ENCODE measurements at places on chromosomes 4 and X.

GRCh38 chrX:10240918-10241317 lies 84.1 kb downstream of the CLCN4 start:
- DNase-seq: no peak

DNA sequence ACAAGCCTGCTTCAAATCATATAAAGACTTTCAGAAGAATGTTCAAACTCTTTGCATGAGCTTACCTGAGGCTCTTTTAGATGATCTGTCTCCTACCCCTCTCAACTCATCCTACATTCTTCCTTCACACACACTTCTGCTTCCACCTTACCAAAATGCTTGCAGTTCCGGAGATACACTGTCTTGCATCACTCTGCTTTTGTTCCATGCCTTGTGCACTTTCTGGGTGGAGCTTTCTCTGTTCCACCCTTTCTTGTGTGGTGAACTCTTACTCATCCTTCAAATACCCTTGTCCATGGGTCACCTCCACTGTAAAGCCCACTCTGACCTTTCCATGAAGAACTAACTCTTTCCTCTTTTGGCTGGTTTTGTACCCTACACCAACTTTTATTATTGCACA lies 18.4 kb upstream of the MGST2 start:
- no peak for DNase-seq

GRCh38 chr4:122946142-122946541 lies 23.7 kb upstream of the NUDT6 start:
- no peak for DNase-seq

- peak; percentile 66 for DNase-seq
Observed at GRCh38 chr4:2413821-2414610, 4.4 kb downstream of the ZFYVE28 start.

DNA sequence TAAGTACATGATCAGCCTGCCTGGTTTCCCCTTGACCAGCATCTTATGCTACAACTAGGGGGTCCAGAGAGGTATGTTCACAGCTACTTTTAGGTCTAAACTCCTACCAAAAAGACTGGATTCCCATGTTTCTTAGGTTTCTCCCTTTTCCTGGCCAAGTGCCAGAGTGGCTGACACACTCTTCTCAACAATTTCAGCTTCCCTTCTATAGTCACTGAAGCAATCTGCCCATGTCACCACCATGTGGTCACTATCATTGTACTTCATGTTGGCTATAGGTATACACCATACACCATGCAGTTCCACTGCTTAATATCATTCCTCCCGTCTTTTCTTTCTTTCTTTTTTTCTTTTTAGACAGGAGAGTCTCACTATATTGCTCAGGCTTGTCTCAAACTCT lies 66.9 kb downstream of the KLHL13 start:
- no peak for DNase-seq

- no peak for DNase-seq
Observed at GRCh38 chr4:110533940-110534339, 58.0 kb downstream of the ENPEP start.

GRCh38 chrX:151416579-151416978 lies 19.6 kb downstream of the VMA21 start:
- DNase-seq: no peak

GRCh38 chrX:125846271-125846670 lies 319.8 kb downstream of the DCAF12L2 start:
- DNase-seq: no peak

GRCh38 chr4:84568496-84568895 lies 14.4 kb upstream of the CDS1 start:
- DNase-seq: no peak

GRCh38 chr4:56026596-56026995 lies 77.9 kb downstream of the CEP135 start:
- no peak for DNase-seq

DNA sequence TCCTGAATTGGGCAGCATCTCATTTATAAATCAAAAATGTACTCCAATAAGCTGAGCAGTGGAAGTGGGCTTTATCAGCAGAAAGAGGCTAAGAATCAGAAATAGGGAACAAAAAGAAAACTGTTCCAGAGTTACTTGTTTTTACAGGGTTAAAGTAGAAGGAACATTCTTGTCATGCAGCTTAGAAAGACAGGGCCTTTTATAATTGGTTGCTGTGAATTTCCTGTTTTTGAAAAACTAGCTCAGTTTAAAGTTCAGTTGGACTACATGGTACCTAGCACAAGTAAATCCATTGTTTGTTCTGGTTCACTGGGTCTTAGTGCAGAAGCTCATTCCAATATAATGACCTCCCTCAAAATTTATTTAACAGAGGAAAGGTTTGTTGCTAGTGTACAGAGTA lies 200.8 kb downstream of the GRIA2 start:
- no peak for DNase-seq

DNA sequence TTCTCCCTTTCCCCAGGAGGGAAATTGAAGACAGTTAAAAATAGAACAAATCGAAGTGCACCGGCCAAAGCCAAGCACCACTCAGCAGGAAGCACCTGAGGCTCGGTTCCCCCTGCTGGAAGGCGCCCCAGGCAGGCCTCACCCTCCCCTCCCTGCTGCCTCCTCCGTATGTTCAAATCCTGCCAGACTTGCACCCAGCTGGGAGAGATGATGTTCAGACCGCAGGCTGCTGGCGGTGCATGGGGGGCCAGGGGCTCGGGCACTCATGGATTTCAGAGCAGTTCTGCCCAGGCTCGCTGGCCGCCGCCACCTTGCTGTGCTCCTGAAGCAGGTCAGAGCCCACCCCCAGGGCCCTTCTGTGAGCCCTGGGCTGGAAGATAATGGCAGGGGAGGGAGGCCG lies 91.4 kb downstream of the DCTD start:
- DNase-seq: no peak

DNA sequence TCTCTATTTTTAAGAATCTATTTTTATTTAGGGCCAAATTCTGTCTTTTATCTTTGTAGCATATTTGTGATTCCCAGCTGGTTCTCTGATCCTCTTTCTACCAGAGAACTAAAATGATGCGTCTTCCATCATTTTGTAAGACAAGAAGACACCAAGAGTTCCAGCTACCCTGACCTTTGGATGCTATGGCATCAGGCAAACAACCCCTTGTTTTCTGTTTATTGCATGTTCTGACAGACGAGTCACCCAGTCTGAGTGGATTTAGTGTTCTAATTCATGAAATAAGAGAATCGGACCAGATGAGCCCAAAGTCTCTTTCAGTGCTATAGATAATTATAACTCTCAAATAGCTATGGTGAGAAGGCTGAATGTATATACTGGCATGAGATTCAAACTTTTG lies 69.7 kb downstream of the ZFYVE28 start:
- DNase-seq: no peak

DNA sequence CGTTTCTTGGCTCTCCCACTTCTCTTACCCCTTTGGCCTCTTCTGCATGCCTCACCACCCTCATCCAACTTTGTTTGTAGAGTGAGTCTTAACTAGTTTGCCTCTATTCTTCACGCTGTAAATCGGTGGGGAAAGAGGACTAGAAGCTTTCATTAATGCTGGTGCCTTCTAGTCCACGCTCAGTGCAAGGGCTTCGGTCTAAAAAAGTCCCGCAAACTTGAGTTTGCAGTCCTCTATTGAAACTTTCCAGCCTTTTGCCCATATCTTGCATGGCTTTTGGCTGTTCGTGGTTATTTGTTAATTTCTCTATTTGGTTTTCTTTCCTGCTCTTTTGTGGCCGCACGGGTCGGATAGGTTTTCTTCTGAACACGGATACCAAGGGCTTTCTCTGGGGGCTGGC lies 868 bp downstream of the DACH2 start:
- DNase-seq: no peak

DNA sequence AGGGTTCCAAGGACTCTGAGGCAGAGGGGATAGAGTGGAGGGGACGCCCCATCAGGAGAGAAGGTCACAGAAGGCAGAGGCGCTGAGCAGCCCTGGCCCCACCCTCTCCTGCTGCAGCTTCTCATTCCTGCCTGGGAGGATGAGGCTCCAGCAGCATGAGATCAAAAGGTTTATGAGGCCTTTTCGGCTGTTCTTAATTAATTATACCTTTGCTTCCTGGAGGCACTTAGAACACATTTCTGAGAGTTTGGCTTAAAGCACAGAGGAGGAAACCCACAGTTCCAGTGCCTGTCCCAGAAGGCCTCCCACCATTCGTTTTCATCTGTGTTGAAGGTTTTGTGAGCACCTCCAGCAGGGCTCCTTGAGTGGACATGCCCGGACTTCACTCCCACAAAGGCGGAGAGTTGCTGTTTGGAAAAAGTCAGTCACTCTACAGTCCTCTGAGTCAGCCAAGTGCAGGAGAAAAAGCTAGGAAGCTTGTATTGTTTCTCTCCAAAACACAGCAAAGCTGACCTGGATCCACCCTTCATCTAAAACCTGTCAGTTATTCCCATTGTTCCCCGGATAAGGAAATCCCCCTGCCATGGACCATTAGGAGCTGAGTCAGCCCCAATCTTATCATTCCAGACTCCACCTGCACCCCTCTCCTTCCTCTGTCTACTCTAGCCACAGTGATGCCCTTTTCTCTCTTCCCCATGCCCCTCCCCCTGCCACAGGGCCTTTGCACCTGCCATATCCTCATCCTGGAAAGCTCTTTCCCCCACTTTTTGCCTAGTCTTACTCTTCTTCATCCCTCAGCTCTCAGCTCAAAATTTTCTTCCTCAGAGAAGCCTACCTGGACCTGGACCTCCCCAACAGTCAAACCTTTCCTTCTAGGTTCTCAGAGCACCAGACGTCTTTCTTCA lies 276.8 kb downstream of the FBXW7 start:
- DNase-seq: no peak

- no peak for DNase-seq
Observed at GRCh38 chr4:76709772-76710090, 188.2 kb downstream of the SOWAHB start.

DNA sequence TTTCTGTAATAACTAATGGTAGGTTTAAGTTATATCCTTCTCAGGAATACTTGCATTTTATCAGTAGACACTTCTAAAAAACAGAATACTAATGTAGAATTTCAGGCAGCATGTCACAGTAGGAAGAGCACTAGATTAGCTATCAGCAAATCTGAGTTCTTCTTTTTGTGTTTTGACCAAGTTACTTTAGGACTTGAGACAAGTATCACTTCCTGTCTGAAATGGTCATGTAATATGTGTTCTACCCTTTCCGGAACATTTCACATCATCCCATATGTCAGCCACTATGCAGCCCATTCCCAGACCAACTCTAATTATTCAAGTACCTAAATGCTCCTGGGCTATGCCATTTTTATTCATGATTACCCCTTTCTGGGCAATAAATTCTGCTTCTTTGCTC lies 401.8 kb upstream of the RPS6KA3 start:
- no peak for DNase-seq

DNA sequence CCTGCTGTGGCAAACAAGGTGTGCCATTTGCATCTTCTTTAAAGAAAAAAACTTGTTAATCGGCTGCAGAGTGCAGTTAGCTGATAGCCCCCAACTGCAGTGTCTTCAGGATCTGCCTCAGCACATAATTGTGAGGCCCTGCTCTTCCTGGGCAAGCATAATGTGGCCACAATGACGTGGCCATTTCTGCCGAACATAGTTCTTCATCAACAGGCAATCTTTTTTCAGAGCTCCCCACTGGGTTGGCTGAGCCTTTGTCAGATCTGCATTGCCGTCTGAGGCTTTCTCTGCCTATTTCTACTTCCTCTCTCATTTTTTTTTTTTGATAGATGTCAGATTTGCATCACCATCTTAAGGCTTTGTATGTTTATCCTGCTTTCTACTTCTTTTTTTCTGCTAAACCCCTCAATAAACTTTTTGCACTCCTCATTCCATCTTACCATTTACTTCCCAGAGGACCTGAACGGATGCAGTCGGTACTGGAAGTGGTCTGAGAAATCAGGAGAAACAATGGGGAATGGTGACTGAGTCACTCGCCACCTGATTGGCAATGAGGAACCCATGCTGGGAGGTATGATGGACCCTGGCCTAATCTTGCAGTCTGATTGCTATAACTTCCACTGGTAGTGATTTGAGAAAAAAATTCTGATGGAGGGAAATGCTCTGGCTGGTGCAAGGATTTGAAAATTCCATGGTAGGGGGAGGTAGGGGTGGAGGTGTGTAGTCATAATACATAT lies 21.2 kb upstream of the TAB3 start:
- DNase-seq: no peak

DNA sequence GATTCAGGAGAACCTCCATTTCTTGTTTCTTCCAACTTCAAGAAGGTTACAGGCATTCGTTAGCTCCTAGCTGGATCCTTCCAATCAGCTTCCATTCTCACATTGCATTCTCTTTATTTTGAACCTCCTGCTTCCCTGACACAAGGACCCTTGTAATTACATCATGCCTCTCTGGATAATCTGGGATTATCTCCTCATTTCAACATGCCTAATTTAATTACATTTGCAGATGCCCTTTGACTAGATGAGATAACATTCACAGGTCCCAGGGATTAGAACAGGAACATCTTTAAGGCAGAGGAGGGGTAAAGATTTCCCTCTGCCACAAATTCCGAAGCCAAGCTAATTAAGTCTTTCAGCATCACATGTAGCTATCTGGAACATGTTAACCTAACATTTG lies 753.8 kb upstream of the PCDH7 start:
- DNase-seq: no peak

DNA sequence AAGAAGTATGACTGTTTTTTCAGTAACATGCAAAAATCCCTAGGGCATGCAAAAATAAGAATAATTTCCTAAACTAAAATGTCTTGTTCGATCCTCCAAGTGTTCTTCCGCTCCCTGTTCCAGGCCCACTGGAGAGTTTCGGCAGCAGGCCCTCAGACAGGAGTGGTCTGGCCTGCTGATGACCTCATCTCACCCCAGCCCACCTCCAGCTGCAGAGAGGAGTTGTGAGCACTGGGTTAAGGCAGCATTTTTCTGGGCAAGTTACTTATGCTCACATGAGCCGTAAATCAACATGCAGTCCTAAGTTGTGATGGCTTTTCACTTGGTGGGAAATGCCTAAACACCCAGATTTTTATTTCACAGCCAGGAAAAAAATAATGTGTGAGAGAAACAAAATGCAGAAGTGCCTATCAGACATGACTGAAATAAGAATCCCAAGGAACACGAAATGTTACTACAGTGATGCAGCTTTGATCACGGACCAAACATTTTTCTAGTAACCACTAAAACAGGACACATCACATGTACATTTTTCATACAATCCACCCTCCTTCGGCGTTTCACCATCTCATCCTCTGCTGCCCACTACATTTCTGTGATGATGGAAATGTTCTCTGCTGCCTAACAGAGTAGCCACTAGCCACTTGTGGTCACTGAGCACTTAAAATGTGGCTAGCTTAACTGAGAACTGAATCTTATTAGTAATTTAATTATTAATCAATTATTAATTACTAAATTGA lies 153.3 kb upstream of the TBL1X start:
- no peak for DNase-seq

- no peak for DNase-seq
Observed at GRCh38 chr4:138111462-138112000, 130.6 kb downstream of the SLC7A11 start.

DNA sequence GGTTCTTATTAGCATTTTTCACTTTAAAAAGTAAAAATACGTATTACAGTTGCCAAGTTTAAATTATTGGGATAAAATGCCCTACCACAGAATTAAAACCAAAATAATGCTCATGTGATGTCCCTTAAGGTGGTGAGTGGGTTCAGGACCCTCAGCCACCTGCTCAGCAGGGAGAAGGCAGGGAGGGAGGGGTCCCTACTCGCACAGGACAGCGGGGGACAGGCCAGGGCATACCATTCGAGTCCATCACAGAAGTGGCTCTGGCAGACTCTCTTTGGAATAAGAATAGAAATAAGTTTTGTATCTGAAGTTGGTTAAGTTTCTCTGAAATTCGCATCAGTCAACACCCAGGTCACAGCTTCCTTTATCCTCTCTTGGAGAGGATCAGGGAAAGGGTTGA lies 37.7 kb downstream of the NOP14 start:
- no peak for DNase-seq

Measured in activated CD8-positive, alpha-beta memory T cell treated with anti-CD3 and anti-CD28 coated beads, Interleukin-2, amount 50 U/mL, for 48 hours (primary cell).